ENCODE measurements at places on chromosomes 1 and 21.

GRCh38 chr1:184114818-184115398 is 63.4 kb downstream of the TSEN15 start:
- no peak for DNase-seq

- DNase-seq = no peak
Measured at GRCh38 chr1:213179784-213180183, 128.7 kb downstream of the RPS6KC1 start.

GRCh38 chr1:199817266-199817665 is 210.2 kb upstream of the NR5A2 start:
- DNase-seq = no peak

GRCh38 chr1:30185313-30185712 is 538.1 kb downstream of the MATN1 start:
- DNase-seq = no peak

GRCh38 chr1:55255901-55256300 is 40.7 kb upstream of the USP24 start:
- no peak for DNase-seq

DNA sequence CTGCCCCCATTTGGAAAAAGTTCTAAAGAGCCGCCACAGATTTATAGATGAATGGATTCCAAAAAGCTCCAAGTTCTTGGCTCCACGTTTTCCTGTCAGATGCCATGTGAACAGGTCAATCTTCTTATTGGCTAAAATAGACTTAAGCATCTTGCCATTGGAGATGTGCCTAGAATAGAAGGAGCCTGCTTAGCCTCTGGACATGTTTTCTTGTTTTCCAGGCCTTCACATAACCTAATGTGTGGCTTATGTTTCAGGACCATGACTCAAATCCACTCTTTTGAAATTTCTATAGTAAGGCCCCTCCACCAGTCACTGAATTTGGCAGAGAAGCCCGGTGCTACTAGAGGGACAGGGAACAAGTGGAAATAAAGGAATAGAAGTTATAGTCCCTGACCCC is 31.5 kb downstream of the PHC2 start:
- DNase-seq = no peak

DNA sequence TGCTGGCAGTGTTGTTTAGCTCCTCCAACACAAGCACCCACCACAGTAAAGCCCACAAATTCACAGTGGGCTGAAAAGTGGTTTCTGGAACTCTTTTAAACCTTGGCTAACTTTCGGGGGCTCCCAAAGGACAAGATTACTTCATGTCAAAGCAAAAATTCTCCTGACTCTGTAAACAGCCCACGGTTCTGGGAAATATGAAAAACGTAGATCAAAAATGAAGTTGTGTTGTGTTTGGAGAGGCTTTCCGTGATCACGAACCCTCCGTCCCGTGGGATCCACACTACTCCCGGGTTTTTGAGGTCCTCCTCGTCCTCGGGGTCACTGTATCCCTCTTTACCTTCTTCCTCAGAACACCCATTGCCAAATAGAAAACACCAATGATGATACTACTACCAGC is 159.0 kb upstream of the RUNX1 start:
- DNase-seq = no peak

GRCh38 chr1:41138549-41138948 is 103.6 kb downstream of the SCMH1 start:
- no peak for DNase-seq

- peak; percentile 21 for DNase-seq
Measured at GRCh38 chr1:221839321-221839720, 97.4 kb upstream of the DUSP10 start.

GRCh38 chr1:208223136-208223535 is 21.0 kb downstream of the PLXNA2 start:
- no peak for DNase-seq

GRCh38 chr1:81922955-81923354 is 122.2 kb downstream of the ADGRL2 start:
- DNase-seq = no peak

- no peak for DNase-seq
Measured at GRCh38 chr1:77446841-77447555, 165.2 kb downstream of the AK5 start.

DNA sequence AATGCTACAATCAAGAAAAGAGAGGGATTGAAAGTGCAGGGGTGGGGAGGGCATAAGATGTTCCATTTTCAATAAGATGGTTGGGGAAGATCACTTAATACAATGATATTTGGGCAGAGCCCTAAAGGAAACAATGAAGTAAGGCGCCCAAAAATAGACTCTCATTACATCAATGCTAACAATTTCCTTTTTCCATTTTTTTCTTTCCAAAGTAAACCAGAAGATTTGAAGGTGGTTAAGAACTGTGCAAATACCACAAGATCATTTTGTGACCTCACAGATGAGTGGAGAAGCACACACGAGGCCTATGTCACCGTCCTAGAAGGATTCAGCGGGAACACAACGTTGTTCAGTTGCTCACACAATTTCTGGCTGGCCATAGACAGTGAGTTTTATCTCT is 16.8 kb downstream of the IFNAR2 start:
- DNase-seq = no peak

- DNase-seq = peak; percentile 61
Measured at GRCh38 chr21:39911286-39912199, 44.3 kb downstream of the PCP4 start.

- DNase-seq = peak; percentile 43
Measured at GRCh38 chr1:31901838-31902509, 36.2 kb downstream of the PTP4A2 start.

- no peak for DNase-seq
Measured at GRCh38 chr1:15476927-15477326, 1.0 kb downstream of the CELA2B start.

DNA sequence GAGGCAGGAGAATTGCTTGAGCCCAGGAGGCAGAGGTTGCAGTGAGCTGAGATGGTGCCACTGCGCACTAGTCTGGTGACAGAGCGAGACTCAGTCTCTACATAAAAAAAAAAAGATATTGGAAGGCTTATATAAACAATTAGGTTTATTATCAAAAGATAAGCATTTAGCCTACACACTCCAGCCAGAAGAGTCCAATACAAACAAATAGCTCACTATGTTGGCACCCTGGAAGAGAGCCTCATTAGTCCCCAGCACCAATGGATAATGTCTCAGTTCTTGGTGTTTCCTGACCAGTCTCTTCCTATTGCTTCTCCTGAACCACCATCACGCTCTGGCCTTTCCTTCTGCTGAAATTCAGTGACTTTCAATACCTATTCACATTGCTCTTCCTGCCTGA is 48.6 kb upstream of the ATP1A1 start:
- no peak for DNase-seq

DNA sequence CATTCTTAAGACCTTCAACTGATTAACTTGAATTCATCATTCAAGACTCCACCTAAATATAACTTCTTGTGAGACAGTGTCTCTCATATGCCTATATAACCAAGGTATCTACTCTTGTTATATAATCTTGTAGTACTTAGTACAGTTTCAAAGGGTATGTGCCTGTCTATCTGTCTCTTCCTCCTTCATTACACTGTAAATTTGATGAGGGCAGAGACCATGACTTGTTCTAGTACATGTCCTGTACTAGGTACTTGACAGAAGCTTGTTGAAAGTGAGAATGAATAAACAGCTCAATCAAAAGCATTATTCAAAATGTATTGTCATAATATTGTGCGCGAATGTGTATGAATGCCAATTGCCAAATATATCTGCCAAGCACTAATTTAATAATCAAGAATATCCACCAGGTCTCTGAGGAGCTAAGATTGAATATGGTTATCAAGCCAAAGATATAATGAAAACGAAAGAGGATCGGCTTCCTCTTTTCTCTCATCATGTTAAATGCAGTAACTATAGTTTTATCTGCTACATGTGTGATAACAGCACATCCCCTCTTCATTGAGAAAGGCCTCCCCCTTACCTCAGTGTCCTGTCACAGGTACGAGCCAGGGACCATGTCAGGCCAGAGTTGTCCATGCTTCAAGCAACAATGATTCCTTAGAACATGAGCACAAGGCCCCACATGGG is 117.3 kb downstream of the UCHL5 start:
- DNase-seq = no peak

DNA sequence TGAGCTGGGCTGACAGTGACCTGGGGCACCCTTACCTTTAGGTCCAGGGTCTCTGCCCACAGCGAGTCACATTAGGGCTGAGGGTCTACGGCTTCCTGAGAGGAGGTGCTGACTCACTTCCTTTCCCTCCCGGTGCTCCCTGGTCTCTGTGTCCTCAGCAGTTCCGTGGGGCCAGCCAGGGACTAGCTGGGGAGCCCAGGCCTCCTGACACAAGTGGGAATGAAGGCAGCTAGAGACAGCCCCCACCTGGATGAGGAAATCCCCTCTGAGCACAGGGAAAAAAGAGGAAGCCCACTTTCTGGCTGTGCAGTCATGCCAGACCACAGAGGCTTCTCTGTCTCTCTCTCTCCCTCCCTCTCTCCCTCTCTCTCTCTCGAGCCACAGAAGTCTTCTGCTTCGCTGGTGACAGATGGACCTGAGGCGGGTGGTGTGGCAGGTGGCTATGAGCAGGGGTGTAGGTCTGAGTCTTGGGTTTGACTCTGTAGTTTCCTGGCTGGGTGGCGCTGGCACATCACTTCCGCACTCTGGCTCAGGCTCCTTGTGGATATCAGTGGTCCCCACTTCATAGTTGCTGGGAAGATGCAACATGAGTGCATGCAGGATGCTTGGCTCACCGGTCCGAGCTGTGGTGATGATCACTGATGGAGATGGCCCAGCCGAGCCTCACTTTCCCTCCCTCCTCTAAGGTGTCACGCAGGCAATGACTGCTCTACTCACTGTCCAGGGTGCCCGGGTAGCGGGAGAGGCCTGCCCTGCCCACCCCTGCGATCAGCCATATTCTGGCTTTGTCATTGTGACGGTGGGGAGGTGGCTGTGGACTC is 3.5 kb downstream of the SLC66A1 start:
- no peak for DNase-seq

DNA sequence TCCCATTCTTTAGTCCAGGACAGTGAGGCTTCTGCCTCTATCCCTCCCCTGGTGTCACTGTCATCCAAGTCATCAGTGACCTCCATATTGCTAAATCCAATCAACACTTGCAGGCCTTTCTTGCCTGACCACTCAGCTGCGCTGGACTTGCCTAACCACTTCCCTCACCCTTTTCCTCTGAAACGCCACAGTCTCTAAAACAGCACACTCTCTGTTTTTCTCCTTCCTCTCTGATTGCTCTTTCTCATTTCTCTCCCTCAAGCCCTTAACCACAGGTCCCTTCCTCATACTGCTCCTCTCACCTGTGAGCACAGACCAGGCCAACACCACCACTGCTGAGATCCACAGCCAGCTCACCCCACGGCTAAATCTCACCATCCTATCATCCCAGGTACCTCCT is 17.5 kb downstream of the TAL1 start:
- DNase-seq = no peak
